ENCODE measurements at places on chromosomes 1 and 21.

DNA sequence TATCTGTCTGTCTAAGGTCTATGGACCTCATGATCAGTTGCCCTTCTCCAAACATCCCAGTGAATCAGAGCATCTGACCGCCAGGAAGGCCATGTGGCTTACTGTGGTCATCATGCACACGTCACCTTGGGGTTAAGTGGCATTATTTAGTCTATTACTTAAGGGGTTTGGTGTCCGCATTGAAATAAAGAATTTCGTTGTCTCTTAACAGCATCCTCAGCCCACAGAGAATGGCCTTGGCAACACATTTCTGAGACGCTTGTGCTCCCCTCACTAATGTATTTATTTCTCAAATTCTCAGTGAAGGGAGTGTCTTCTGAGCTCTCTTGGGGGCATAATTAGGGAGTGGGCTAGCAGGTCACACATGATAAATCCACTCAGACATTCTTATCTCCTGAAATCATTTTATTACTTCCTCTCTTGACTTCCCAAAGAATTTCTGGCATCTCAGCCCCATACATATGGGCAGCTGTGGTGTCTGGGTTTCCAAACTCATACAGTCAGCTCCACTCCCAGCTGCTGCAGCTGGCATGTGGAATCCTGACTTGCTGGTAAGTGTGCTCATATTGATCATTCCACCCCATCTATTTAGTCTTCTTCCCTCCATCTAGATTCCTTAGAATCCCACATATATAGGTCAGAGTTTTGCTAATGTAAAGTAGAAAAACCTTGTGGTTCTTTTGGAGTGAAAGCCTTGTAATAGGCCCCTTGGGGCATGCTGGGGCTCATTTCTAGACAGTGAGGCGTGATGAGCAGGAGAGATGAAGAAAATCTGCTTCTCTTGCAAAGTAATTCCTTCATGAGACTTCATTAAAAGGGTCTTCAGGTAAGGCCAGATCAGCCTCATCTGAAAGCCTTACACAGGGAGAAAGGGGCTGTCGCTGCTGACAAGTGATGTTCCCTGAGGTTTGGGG is 110.5 kb downstream of the HHAT start:
- DNase-seq, result peak; percentile 99

DNA sequence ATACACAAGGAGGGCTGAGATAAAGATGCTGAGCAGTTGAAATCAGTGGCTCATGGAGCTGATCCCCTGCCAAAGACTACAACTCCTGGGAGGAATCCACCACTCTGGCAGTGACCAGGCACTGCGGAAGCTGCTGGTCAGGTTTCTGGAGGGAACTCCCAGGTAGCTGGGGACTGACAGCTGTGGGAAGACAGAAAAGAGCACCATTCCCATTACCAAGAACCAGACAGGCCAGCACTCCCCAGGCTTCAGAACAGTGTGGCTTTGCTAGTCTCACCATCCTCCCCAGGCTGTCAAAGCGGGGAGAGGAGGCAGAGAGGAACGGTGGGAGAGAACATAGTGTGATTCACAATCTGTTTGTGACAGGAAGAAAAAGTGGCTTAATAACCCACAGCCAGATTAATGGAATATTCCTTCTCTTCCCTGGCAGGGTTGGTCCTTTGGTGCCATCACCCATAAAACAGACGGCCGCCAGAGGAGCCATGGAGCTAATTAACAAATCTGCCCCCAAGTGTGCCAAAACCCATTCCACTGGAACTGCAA is 92.1 kb downstream of the MAB21L3 start:
- no peak for DNase-seq

GRCh38 chr1:200042119-200042551 is 14.6 kb downstream of the NR5A2 start:
- DNase-seq, result no peak

DNA sequence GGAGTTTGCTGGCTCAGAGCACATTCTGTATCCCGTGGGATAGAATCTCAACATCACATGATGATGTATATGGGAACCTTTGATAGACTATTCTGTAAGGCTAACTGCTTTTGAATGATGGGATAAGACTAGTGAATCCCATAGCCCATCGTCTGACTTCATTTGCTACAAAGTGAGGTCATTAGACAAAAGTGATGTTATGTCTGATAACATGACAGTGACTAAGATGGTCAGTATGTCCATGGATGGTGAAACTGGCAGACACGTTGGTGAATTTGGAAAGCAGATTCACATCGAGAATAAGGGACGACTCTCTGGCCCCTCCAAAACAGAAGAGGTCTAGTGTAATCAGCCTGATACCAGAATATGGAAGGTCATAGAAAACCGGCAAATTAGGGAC is 108.4 kb downstream of the HHAT start:
- no peak for DNase-seq

DNA sequence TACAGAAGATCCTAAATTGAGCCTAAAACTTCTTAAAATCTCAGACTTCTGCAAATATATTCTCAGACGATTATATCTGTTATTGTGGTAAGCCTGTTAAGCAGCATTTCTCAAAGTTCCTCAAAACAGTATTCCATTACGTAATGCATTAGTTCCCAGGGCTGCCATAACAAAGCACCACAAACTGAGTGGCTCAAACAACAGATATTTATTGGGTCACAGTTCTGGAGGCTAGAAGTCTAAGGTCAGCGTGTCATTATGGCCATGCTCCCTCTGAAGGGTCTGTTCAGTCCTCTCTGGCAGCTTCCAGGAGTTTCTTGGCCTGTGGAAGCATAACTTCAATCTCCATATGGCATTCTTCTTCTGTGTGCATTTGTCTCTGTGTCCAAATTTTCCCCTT is 103.5 kb upstream of the ST6GALNAC5 start:
- no peak for DNase-seq

DNA sequence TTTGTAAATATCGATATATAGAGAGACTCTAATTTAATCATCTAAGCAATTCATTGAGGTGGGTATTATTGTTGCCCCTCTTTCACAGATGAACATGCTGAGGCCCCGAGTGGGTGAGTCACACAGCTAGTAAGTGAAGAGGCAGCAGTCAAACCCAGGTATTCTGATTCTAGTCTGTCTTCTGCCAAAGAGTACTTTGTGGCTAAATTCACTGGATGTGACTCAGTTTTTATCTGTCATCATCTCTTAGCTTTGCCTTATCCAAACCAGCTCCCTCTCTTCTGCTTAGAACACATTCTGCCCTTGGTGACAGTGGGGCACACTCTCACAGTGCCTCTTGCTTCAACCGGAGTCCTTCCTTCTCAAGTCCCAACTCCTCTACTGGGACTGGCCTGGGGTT is 11.5 kb downstream of the FCRL5 start:
- DNase-seq, result no peak

DNA sequence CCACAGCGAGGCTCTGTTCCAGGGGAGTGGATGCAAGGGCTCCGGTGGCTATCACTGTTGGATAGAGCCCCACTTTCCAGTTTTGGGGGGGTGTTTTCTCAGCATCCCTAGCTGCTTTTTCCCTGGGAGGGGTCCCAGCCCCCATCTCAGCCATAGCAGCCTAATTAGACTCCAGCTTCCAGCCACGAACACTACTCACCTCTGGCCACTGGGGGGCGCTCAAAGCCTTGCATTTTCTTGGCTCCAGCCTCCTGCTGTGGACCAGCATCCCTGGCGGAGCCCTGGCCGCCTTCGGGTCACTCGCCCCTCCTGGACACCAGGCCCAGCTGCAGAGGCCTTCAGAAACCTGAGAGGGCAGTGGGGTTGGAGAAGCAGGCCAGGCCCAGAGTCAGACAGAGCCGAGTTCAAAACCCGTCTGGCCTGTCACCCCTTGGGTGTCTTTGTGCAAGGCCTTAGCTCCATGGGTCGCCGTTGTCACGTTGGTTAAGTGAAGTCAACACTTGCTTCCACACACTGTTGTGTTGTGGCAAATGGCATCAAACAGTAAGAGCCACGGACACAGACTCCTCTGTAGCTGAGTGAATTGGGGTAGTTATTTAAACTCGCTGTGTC is 93.5 kb upstream of the ACTL8 start:
- peak; percentile 4 for DNase-seq

DNA sequence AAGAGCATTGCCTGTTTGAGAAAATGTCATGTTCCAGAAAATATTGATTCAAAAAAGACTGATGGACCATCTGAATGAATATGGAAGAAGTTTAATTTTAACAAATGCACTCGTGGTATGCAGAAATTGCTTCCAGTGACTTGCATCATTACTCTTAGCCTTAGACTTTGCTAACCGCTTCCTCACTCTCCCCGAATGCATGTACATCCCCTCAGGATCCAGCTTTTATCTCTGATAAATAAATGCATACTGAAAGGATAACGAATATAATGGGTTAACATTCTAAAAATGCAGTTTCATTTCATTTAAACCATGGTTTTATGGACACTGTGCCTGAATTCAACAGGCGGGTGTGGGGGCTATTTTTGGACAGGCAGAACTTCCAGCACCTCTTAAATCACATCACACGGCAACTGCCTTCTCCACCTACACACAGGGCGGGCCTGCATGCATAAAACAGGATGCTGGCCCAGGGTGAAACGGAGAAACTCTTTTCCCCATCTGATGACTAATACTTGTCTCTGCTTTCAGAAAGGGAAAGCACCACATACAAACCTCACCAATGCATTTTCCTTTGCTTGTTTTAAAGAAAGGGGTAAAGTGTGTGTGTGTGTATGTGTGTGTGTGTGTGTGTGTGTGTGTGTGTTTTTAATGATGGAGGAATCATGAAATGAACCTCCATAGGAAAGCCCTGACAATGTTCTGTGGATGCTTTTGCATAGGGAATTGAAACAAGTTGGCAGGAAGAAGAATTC is 48.7 kb downstream of the SPAG17 start:
- DNase-seq, result peak; percentile 91

GRCh38 chr1:8357329-8358101 is 39.6 kb downstream of the SLC45A1 start:
- DNase-seq, result no peak

GRCh38 chr1:97441966-97442365 is 478.9 kb downstream of the DPYD start:
- no peak for DNase-seq

- DNase-seq, result no peak
Observed at GRCh38 chr1:213371847-213372619, 321.0 kb downstream of the RPS6KC1 start.

DNA sequence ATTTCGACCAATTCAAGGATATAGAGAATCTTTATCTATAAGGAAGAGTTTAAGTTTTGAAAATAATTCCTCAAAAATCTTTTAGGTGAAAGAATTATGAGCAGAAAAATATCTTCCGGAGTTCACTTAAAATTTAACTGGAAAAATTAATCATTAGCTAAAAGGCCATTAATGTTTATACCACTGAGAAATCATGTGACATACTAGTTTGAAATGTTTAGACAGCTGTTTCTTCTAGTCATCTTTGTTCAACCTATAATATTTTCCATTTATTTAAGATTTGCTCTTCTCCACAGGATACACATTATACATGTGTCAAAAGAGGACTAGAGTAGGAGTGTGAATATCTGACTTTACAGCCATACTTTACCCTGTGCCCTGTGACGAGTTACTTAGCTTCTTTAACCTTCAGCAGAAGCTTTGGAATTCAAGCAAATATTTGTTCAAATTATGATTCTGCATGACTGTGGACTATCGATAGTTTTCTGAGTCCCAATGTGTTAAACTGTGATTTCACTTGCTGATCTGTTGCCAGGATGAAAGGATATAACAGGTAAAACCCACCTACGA is 374.8 kb downstream of the BRINP3 start:
- no peak for DNase-seq

GRCh38 chr1:18541046-18541795 is 60.5 kb downstream of the KLHDC7A start:
- DNase-seq, result no peak

GRCh38 chr1:29119121-29119929 is 4.4 kb downstream of the TMEM200B start:
- no peak for DNase-seq

DNA sequence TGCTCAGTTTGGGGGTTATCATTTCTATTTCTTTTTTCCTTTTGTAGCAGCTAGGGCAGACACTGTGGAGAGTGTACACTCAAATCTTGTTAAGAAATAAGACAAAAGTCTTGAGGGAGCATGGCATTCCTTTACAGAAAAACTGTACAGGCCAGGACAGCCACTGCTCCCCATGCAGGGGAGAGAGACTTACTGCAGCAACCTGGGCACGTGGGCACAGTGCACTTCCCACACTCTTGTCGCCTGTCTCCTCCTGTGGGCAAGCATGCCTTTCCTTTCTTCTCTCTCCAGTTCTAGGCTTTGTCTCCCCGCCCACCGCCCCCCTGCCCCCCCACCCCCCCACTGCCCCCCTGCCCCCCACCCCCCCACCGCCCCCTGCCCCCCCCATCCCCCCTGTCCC is 51.9 kb downstream of the PHC2 start:
- no peak for DNase-seq

GRCh38 chr1:243269461-243269801 is 13.6 kb downstream of the SDCCAG8 start:
- DNase-seq, result no peak

DNA sequence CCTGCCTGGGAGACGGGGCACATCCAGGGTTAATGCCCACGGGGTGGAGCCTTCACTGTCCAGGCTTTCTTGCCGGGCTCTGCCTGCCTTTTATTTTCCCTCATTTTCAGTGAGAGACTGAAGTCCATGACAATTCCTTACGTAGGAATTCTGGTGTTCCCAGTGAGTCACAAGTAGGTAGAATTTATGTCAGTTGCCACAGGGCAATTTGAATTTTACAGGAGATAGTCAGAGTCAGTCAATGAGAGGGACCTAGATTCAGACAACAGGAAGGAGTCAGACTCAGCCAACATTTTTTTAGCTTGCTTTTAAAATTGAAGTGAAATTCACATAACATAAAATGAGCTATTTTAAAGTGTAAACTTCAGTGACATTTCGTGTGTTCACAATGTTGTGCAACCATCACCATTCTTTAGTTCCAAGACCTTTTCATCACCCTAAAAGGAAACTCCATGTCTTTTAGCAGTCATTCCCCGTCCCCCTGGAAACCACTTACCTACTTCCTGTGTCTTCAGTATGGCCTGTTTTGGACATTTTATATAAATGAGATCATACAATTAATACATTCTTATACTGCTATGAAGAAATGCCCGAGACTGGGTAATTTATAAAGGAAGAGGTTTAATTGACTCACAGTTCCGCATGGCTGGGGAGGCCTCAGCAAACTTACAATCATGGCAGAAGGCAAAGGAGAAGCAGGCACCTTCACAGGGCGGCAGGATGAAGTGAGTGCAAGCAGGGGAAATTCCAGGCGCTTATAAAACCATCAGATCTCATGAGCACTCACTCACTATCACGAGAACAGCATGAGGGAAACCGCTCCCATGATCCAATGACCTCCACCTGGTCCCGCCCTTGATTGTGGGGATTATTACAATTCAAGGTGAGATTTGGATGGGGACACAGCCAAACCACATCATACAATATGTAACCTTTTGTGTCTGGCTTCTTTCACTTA is 14.6 kb downstream of the AJAP1 start:
- peak; percentile 78 for DNase-seq

DNA sequence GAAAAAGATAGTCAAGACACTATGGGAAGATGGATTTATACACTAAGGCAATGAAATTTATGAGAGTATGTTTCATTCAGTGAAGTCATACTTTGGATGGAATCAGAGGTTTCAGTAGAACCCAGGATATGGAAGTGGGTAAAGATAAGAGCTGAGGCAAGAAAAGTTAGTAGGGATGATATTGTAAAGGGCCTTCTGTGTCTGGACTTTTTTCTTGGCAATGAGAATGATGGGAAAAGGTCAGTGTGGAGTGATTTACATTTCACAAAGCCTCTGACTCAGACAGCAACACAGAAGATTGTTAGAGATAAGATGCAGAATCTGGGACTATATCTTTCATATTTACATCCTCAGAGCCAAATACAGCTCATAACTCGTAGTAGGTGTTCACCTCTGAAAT is 32.1 kb downstream of the SH3BGR start:
- DNase-seq, result peak; percentile 23

Data from fibroblast of skin of left biceps (primary cell).